GM23338 (cell line): ENCODE measurements at places on chromosomes 4 and X.
A peak's percentile ranks its signal among the peaks of the same experiment; 100 is the strongest.

GRCh38 chrX:128460835-128461234, 408.6 kb upstream of the ACTRT1 start:
- DNase-seq, result peak; percentile 36

DNA sequence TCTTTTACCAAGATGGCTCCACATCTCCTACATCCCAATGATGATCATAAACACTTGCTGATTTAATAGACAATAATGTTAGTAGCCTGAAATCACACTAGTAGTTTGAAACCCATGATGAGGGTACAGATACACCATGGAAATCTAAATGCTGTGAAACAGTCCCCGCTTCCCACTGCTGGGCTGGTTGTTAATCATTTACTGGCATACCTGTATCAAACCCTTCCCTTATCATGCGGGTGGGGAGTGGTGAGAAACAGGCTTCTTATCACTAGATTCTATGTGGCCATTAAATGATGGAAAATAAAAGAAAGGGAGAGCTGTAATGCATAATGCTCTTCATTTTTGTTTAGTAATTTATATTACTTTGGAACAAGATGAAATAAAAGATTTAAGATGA, 21.9 kb downstream of the MAOA start:
- no peak for DNase-seq

GRCh38 chr4:8831221-8832112, 40.2 kb downstream of the HMX1 start:
- DNase-seq, result no peak

DNA sequence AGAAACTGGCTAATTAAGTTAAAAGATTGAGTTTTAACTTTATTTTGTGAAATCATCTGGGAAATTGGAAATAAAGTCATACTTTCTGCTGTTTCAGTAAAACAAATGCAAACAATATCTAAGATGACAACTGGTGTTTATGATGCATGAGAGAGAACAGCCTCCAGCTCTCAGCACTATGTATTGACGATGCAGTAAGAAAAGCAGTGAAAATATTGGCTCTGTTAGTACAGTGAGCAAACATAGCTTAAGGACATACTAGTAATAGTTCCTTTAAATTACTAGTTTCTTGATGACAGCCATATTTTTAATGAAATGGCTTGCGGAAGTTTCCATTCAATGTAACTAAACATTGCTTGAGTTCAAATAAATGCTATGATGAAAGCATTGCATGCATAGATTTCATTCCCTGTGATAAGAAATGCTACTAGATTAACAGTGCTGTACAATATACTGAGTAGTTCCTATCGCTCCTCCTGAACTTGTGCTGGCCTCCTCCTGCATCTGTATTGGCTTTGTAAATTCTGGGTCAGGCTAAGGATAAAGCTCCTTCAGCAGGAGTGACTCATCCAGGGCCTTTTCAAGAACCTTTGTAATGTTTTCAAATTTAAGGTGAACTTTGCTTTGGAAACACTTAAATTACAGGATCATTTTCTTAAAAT, 11.6 kb downstream of the ARHGAP24 start:
- DNase-seq, result no peak

DNA sequence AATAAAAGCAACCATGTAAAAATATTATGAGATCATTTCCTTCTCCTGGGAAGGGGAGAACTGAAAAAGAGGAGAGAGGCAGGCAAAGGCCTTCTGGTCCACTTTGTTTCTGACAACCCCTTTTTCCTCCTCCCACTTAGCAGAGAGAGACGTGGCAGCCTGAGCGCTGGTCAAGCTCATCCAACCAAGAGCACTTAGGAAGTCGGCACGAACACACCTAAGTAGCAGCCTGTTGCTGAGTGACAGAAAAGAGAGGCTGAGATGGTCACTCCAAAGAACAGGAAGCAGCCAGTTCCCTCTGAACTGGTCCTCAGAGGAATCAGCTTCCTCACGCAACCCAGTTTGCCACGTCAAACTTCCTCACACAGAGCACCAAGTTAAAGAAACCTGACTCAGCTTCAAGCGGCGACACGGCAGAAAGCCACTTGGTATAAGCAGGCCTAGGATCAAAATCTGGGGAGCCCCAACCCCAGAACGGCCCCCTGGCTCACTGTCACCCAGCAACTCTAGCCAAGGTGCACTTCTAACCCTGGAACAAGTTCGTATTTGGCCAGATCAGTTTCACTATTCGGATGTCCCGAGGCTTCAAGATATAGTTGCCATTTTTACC, 861 bp downstream of the SEC24D start:
- DNase-seq, result peak; percentile 81

- DNase-seq, result no peak
Observed at GRCh38 chr4:158322109-158322508, 111.8 kb downstream of the TMEM144 start.

GRCh38 chr4:16065066-16065465, 18.8 kb downstream of the PROM1 start:
- no peak for DNase-seq
